ENCODE measurements at places on chromosomes 4 and X. TPM values are rescaled to one million over a fixed set of nuclear protein-coding genes. Genes with fewer than 3 reads are reported as not detected.

NAA11 gene
- 0.41 TPM for total RNA-seq

PCYT1B gene
- 2.5 TPM for total RNA-seq

GASK1B gene
- total RNA-seq: 26.0 TPM

CD99L2 gene
- total RNA-seq: 26.1 TPM

MAGEA3 gene
- total RNA-seq: not detected

XKRX gene
- 0.18 TPM for total RNA-seq

PWWP3B gene
- not detected for total RNA-seq

STBD1 gene
- 1.3 TPM for total RNA-seq

RNF212 gene
- 2.8 TPM for total RNA-seq

SLC10A3 gene
- 4.7 TPM for total RNA-seq

C4orf36 gene
- 0.96 TPM for total RNA-seq

SSX4B gene
- not detected for total RNA-seq

SLC26A1 gene
- total RNA-seq: 7.1 TPM

ERCC6L gene
- total RNA-seq: 0.65 TPM

ENPP6 gene
- 0.97 TPM for total RNA-seq

GAGE12J gene
- not detected for total RNA-seq

BCORL1 gene
- 6.7 TPM for total RNA-seq

AVPR2 gene
- total RNA-seq: not detected

Data from motor neuron (in vitro differentiated cells).